Stimulated activated CD8-positive, alpha-beta memory T cell treated with anti-CD3 and anti-CD28 coated beads, Interleukin-4, amount 100 ng/mL, for 1 hour (primary cell): ENCODE measurements at places on chromosomes 2 and 18.

- no peak for DNase-seq
Observed at GRCh38 chr2:144686518-144687215, 166.7 kb upstream of the ZEB2 start.

- no peak for DNase-seq
Observed at GRCh38 chr18:74610051-74610615, 12.5 kb downstream of the ZNF407 start.

GRCh38 chr2:212421556-212422334 is 116.9 kb downstream of the ERBB4 start:
- DNase-seq, result no peak

- no peak for DNase-seq
Observed at GRCh38 chr2:182504903-182505302, 78.1 kb upstream of the PDE1A start.

- no peak for DNase-seq
Observed at GRCh38 chr2:16716024-16716423, 50.4 kb upstream of the CYRIA start.

DNA sequence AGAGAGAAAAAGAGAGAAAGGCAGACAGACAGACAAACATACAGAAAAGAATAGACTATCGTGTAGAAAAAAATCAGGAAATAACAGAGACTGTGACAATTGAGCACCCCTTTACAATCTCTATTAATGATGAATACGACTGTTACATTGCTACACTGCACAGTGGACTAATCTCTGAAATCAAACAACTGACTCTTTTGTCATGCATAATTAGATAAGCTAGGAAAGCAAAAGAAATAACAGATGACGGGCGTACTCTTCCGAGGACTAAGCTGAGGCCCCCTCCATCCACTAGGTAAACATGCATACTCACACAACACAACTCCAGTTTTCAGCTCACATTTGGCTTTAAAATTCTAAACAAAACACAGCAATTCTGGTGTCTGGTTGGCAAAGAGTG is 267.0 kb downstream of the NOL4 start:
- no peak for DNase-seq

DNA sequence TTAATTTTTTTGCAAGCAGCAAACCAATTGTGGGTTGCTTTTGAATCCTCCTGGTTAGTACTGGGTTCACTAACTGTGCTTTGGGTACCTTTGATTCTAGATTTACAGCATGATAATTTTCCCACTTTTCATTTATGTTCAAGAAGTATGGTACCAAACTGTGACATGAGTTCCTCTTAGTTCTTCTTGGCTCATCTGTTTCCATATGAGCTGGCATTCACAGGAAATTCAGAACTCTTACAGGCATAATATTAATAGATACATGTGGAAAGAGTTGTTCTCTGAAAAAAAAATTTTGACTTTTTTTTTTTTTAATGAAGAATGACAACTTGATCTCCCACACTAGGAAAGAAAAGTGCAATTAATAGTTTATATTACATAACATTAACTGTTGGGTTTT is 59.4 kb downstream of the FMNL2 start:
- no peak for DNase-seq
